ENCODE measurements at places on chromosomes 3 and 15.

DNA sequence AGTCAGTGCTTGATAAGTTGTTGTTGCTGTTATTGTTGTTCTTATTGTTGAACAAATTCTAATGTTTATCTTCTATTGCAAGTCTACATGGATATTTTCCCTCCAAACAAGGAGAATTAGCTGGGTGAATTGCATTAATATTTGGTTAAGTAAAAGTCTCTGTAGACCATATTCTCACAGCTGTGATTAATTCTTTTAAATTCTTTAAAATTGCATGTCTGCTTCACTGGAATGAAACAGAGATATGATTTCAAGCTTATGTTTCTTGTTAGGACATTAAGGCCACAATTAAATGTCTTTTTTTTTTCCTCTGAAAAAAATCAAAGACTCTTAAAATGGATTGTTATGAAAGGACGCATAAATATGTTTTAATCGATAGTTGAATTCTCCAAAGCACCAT lies 153.4 kb downstream of the EBLN2 start:
- DNase-seq, result no peak

- no peak for DNase-seq
These were observed 30.6 kb downstream of the CTSH start for GRCh38 chr15:78914027-78914764.

DNA sequence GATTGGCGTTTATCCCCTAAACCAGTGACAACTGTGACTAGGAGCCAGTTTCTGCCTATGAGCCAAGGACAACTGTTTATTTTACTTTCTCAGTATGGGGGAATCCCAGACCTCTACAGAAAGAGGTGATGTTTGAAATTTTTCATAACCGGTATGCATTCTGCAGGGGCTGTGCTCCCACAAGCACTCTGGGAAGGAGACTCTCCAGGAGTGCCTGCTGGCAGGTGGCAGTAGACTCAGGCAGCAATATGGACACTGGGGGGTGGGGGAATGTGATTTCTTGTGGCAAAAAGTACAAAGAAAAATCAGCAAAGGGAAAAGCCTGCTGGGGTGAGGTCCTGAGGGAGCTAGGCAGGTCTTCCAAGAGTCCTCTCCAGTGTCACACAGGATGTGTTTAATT lies 5.9 kb downstream of the TGM4 start:
- DNase-seq, result no peak

GRCh38 chr15:70440416-70441138 lies 322.8 kb downstream of the UACA start:
- no peak for DNase-seq
